ENCODE measurements at places on chromosomes 6 and 20.
A peak's percentile ranks its signal among the peaks of the same experiment; 100 is the strongest.

GRCh38 chr20:2429051-2429450, 41.5 kb downstream of the SNRPB start:
- no peak for DNase-seq

DNA sequence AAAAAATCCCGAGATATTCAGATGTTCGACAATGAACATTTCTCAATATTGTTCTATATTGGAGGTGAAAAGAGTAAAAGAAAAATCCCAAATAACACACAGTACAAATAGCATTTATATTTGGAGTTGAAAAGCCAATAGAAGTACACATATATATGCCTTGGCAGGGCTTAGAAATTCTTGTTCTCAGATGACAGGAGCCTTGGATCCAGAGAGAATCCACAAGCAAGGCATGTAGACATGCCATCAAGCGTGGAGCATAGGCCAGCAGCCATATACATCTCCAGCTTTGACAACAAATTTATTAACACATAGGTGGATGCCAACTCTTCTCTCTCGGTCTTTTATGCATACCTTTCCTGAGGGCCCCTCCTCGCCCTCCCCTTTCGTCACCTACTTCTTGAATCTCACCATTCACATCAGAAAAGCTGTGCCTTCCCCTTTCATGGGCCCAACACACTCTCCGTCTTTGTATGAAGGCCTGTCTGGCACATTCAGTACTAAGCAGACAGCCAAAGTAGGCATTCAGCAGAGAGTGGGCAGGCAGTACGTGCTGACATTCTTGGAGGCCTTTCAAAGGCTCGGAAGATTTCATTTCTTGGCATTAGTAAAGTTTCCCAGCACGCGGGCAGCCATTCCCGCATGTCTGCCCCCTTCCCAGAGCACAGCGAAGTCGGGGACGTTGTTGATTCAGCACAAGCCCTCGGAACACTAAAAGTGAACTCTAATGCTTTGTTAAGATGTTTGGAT, 18.2 kb downstream of the NEDD9 start:
- no peak for DNase-seq

DNA sequence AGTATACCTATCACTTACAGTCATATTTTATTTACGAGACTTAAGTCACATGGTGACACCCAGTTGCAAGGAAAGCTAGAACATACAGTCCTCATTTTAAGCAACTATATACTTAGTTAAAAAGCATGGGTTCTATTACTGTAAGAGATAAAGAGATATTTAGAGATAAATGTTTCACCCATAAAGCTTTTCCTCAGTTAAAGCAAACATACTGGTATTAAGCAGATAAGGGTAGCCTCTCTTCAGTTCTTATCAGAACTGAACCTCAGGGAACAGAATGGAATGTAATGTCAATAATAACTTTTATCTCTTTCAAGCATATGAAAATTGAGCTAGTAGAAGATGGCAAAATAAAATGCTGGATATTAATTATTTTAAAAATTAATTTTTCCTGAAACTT, 9.9 kb upstream of the ASCC3 start:
- no peak for DNase-seq

DNA sequence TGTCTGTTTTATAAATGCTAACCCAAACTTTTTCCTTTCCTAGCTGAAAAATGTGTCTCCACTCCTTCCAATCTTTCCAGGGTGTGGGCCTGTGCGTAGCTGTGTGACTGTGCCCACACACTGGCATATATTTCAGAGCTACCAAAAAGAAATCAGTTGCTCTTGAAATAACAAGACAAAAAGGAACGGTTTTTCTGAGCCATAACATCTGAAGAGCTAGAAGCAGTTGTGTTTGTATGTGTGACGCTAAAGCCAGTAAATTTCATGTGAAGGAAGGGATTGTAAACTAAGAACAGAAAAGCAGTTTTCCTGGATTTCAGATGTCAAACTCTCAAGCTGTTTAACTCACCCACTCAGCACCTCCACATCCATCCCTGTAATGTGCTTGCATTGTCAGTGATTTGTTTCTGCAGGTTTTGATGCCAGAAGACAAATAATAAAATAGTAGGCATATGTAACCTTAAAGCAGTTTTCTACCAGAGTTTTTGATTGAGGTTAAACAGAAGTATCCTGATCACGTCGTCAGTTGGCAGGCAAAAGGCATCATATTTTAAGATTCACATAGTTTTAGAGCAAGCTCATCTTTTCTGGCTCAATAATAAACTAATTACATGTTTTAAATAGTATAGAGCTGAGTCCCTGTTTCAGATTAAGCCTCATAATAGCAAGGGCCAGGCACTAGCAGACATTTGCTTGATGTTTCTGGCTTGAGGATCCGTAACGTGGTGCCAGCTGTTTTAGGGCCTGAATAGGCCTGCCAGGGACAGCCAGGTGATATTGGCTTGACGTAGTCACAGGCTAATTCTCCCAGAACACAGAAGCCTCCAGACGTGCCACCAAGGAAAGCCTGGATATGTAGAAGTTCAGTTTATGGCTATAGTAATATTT, 90.9 kb downstream of the FOXO3 start:
- DNase-seq, result peak; percentile 79

DNA sequence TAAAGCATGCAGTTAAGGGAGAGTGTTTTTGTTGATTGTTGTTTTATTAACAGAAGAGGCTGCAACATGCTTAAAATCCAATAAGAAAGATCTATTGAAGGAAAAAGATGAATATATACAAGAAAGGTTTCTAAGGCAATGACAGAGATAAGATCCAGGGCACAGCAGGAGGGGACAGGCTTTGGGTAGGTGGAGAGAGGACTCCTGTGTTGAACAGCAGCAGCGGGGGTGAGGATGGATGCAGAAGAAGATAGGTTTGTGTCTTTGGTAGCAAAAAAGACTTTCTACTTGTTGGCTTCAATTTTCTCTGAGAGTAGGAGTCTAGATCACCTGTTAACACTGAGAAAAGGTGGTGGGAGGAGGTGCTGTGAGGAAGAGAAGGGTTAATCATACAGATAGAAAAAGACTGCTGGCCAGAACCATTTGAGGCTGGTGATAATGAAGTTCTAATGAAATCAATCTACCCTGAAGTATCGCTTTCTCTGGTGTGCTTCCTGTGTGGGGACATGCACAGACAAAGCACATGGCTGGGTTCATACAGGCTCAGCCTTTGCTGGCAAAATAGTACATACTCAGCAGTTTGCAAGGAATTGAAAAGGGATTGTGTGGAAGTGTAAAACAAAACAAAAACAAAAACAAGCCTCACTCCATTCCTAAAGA, 17.2 kb upstream of the DST start:
- no peak for DNase-seq

DNA sequence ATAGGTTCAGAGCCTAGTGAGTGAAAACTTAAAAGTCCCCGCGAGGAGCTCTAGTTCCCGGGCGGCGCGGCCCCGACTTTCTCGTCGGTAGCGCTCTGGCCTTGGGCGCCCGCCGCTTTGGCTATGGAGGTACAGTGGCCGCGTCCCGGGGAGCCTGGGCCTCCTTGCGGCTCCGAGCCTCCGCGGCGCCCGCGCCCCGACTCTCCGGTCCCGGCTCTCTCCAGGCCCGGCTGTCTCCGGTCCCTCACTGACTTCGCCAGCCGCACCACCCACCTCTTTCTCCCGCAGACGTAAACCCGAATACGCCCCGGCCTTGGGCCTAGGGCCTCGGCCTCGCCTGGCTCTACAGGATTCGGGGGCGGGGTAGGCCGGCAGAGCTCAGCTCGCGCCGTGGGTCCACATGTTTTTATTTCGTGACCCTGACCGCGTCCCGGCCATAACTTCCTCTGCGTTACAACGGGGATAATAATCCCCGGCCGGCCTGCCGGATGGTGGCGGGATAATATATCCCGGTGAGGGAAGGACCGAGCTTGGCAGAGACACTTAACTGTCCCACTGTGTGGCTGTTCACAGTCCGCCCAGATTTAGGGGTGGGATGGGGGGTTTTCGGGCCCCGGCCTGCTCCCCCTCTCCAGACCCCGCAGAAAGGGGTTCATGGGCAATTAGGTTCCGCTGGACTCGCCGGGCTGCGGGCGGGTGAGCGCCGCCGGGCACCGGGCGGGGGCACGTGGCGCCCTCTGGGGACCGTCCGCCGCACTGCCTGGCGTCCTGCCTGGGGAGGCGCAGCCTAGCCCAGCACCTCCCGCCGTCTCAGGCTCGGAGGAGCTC, 10.0 kb upstream of the TBX18 start:
- DNase-seq, result no peak

DNA sequence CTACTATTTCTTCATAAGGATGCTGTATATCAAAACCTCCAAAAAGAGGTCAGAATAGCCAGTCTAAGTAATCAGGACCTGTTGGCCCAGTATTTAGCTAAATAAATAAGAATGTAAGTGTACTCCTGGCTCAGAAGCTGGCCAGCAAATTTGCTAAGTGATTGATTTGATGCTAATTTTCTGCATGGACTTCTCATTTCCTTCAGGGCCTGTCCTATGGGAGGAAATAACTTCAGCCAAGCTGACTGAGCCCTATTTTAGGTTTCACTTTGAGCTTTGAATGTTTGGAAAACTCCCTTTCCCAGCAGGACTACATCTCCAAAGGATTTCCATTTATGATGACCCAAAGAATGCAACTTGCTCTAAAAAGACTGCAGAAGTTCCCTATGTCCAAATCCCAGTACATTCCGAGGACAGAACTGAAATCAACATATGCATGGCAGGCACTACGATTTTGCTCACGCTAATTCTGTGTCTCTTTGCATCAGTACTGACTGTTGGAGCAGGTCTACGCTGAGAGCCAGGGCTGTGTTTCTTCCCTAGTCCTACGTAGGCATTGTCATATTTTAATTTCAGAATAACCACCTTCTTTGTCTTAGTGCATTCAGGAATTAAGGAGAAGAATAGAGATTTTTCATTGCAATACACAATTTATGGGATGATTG, 441.4 kb upstream of the PLCB4 start:
- DNase-seq, result peak; percentile 57

DNA sequence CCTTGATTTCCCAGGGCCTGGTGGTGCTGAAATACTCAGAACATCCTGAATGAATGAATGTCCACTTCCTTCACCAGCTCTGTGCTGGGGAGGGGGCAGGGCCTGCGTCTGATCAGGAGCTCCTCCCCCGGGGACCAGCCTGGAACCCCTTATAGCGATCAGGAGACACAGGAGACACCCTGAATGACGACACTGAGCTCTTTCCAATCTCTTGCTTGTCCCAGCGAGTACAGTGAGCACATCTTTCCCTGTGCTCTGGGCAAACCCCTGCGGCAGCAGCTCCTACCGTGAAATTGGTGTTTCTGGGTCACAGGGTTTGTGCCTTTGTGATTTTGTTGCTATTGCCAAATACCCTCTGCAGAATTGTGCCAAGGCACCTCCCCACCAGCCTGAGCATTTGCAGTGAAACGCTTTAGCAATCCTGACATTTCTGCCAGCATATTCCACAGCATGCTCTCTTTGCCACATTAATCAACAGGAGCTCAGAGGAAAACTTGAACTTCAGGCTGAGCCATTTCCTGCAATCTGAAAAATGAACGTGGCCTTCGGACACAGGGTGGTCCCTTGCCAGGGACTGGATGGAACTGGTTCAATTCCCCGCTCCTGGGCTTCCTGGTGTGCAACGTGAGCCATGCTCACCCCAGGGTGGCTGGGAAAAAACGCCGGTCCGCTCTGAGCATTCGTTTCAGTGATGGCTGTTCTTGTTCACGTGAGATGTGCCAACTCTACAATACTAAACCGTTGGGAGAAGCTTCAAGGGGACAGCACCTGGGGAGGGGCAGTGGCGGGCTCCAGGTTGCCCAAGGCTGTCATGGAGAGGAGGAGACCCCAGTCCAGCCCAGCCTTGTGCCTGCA, 23.1 kb upstream of the MRGBP start:
- DNase-seq, result no peak

- DNase-seq, result no peak
Measured at GRCh38 chr6:43476746-43477145, 624 bp upstream of the TJAP1 start.

GRCh38 chr6:105432797-105433196, 29.9 kb upstream of the PREP start:
- no peak for DNase-seq

DNA sequence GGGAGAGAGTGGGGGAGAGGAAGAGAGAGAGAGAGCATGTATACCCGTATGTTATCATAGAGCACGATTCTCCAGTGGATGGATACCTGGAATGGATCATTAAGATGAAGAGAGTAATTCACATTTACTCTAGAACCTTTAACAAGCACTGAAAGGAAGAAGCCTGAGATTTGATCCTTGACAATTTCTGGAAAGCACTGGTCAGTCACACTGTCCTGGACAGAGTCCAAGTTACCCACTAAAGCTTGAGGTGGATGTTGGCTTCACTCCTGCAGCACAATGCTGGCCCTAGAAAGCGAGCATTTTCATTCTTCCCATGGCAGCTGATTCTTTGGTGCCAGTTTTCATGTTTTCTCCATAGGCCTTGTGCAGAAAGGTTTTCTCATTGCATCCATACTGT, 25.6 kb downstream of the NFYA start:
- DNase-seq, result no peak

DNA sequence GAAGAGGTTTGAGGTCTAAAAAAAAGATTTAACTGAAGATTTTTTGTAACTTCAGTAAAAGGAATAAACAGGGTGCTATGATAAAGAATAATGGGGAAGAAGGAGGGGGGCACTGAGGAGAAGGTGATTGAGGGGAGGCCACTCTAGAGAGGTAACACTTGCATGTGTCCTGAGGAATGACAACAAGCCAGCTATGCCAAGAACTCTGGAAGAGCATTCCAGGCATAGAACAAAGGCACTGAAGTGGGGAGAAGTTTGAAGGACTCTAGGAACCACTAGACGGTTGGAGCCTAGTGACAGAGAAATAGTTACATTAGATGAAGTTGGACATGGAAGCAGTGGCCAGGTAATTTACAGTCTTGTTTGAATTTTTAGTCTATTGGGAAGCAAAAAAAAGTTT, 10.8 kb upstream of the SF3B5 start:
- DNase-seq, result no peak
